Activated CD8-positive, alpha-beta memory T cell treated with anti-CD3 and anti-CD28 coated beads for 48 hours (primary cell): ENCODE measurements at places on chromosomes 4 and X.

DNA sequence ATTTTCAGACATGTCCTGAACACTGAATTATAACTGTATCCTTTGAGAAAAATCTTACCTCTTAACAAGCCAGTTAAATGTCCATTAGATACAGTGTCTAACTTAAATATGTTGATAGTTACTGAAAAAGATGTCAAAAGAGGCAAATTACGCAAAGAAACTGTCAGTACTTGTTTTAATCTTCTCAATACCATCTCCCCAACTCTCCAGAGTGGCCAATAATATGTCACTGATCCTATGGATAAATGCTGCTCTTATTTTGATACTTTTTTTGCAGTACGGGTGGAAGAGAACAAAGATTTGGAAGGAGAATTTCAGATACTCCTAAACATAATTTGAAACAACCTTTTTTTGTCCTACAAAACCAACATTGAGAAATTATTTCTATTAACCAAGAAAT is 192.7 kb downstream of the CBR4 start:
- DNase-seq: no peak

- no peak for DNase-seq
Measured at GRCh38 chr4:6962211-6963041, 52.8 kb downstream of the TBC1D14 start.

DNA sequence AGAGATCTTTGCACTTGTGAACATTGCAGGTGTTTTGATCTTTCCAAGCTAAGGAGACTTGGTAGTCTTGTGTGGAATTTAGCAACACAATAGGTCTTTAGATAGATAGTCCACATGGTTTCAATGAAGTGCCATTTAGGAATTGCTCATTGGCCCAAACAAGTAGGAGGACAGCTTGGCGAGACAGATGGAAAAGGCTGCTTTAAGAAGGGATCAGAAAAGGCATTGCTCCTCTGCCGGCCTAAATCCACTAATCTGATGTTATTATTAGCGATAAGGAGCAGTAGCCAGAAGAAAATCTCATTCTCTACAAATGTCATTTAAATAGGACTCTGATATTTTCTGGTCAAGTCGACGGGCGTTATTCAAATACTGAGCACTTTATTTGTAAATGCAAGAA is 99.7 kb downstream of the AFF2 start:
- no peak for DNase-seq

GRCh38 chrX:8288590-8288989 is 117.5 kb upstream of the VCX2 start:
- DNase-seq: no peak

DNA sequence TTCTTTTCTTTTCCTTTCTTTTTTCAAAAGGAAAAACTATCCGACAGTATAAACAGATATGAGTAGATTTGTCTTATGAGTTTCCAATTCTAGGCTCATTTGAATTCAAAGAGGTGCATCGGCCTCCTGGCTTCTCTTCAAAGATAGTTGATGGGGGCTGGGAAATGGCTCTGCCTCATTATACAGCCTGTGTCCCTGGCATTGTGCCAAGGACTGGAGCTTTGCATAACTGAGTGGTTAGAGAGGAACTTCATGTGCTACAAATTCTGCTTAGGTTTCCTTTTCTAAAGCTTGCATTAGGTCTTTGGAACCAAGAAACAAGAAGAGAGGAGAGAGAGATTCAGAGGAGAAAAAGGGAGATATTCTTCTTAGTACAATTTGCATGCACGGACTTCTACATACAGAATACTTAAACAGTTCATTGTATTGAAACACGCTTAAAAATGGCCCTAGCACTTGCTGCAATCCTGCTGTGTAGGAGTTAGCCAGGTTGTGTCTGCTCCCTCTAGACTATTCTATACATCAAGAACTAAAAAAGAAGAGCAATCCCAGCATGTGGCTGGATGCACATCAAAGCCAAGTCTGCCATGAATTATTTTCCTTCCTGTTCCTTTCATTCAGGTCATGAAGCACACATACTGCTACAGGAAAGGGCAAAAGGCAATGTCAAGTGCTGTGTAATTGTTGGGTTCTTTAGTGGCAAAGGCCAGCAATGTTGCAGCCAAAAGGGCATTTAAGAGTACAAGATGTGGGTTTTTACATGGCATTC is 70.9 kb downstream of the INTS12 start:
- no peak for DNase-seq

DNA sequence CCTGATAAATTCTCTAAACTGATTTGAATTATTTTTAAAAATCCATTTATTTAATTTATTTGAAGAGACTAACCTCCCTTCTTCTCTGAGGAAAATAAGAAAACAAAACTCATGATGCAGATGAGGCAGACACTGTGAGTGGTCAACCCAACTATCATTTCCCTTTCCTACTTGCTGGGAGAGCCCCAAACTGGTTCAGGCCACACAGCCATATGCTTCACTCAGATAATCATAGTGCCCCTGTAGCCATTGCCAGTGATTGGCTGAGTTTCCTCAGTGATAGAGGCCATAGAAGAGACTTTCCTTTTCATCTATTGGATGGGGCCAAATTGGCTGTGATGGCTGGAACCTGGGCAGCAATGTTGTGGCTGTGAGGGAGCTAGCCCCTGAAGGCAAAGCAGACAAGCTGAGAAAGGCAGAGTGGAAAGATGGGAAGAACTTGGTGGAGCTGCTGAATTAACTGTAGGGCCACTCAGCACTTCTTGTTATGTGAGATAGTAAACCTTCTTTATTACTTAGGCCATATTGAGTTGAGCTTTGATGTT is 49.8 kb downstream of the RAB33B start:
- DNase-seq: no peak

- no peak for DNase-seq
Measured at GRCh38 chrX:110276778-110277177, 41.1 kb downstream of the AMMECR1 start.

DNA sequence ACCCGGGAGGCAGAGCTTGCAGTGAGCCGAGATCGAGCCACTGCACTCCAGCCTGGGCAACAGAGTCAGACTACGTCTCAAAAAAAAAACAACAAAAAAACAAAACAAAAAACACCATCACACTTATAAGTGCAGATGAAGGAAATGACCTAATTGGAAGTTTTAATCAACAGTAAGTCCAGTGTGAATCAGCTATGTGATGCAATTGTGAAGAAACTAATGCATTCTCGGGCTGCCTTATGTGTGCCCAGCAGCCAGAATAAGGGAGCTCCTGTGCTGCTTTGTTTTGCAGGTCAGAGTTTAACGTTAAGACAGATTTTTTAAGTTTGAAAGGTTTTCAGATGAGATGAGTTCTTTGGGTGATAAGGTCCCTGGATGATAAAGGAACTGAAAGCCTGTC is 10.8 kb downstream of the DAPP1 start:
- no peak for DNase-seq

DNA sequence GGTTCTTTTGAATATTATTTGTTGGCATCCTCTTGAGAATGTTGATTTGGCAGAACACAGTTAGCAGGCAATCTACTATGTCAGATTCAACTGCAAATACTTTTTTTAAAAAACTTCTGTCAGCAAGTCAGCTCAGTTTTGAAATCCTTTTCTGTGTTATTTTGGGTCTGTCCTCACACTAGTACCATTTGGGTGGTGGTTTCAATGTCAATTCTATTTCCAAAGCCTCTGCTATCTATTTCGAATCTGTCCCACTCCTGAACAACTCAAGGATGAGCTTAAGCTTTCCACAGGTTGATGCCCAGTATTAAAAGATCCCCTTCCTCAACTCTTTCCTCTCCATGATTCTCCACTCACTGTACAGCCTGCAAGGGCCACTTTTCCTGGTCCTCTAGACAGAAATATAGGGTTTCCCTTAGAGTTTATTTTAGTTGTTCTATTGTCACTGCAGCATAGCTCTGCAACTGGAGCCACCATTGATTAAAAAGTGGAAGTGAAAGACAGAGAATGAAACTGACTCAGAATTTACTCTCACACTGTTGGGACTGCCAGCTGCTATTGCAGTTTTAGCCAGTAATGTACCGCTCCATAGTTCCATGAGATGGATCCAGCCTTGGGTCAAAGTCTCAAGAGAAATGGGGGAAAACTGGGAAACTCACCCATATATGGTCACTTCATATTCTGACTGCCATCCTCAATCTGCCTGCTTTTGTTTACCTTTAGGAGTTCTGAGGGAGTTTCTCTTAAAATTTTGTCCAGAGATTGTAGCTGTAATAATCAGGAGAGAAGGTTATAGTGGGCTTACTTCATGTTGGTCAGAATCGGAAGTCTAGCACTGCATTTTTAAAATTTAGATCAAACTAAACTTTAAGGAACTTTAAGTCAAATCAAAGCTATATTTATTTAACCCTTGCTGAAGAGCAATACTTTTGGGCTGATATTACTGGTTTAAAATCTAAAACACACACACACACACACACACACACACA is 14.6 kb downstream of the HDX start:
- DNase-seq: no peak

GRCh38 chr4:86898562-86898961 is 6.3 kb upstream of the C4orf36 start:
- no peak for DNase-seq

DNA sequence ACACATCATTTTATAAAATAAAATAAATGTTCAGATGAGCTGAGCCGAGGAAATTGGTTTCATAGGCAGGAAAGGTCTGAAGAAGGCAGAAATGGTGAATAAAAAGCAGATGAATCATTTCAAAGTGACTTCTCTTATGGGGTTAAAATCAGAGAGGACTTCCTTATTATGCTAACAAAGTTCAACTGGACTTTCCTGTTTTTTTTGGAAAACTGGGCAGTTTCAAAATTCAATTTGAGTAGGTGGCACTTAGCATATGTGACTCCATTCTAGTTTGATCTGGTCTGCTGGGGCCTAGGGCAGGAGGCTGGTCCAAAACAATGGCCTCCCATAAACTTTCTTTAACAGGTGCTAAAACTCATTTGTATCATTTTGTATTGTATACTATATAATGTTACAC is 1794.9 kb upstream of the TENM3 start:
- DNase-seq: no peak

- no peak for DNase-seq
Measured at GRCh38 chrX:53732797-53733196, 46.3 kb upstream of the HUWE1 start.

DNA sequence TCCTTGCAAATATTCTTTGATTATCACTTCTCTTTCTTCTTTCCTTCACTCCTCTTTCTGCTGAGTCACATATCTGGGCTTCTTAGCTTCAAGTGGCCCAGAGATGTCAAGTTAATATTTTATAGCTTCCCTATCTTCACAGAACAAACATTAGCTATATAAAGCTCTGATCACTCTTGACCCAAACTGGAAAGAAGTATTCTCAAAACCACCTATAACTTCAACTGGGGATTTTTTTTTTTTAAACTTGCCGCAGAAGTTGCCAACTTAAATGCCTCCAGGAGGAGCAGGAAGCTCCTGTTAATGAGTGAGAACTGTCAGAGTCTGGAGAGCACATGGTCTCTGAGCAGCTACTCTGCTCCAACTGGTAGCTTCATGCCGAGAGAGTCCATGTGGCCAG is 233.3 kb upstream of the EDNRA start:
- DNase-seq: no peak

GRCh38 chr4:83490876-83491450 is 6.1 kb upstream of the ABRAXAS1 start:
- DNase-seq: no peak

DNA sequence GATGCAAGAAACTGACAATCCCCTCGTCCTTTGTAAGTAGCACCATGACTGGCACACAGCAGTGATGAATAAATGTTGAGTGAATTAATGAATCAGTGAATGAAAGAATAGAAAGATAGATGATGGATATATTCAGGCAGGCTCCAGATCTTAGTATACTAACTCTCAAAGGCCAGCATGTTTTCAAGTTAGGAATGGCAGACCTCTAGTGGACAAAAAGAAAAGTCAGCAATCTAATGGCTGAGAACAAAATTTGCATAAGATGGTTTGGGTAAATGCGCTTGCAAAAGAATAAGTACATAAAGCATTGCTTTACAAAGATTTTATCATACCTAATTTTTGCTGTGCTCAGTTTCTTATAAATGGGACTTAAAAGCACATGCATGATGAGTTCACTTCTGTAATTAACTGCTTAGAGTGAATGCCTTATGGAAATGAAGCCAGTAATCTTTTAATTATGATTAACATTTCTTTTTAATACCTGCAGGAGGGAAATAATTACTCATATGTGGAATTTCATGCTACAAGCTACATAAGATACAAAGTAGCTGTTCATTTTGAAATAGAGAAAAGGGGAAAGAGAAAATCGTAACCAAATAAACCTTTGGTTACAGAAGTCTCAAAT is 126.9 kb upstream of the GPRIN3 start:
- no peak for DNase-seq

- no peak for DNase-seq
Measured at GRCh38 chr4:104693601-104694201, 199.0 kb upstream of the CXXC4 start.

DNA sequence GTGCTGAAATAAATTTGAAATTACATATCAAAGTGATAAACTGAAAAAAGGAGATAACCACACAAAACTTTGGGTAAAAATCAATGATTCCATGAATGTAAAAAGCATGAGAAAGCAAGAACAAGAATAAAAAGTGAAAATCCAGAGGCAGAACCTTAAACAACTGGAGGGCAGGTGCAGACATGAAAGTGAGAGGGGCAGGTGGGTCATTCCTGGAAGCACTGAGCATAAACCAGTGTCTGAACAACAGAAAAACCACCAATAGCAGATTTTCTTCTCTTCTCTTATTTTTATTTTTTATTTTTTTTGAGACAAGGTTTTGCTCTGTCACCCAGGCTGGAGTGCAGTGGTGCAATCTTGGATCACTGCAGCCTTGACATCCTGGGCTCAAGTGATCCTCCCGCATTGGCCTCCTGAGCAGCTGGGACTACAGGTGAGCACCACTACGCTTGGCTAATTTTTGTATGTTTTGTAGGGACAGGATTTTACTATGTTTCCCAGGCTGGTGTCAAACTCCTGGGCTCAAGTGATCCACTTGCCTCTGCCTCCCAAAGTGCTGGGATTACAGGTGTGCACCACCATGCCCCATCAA is 46.8 kb upstream of the GPR78 start:
- DNase-seq: no peak

- DNase-seq: no peak
Measured at GRCh38 chr4:124276461-124276860, 436.1 kb downstream of the ANKRD50 start.

DNA sequence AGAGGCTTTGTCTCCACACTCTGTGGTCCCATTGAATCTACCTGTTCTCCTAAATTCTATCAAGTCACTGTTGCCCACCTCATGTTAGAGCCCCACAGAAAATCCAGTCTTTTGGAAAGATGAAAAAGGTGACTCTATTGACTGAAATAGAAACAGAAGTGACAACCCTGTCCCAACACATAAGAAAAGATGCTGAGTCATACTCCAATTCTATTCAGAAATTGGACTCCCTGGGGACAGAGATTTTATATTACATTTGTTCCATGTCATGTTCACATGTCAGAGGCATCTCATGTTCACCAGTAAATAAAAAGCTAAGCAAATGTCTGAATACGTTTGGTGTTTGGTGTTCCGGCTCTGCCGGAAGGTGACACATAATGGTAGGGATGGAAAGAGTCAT is 2.9 kb upstream of the GRPR start:
- DNase-seq: no peak

DNA sequence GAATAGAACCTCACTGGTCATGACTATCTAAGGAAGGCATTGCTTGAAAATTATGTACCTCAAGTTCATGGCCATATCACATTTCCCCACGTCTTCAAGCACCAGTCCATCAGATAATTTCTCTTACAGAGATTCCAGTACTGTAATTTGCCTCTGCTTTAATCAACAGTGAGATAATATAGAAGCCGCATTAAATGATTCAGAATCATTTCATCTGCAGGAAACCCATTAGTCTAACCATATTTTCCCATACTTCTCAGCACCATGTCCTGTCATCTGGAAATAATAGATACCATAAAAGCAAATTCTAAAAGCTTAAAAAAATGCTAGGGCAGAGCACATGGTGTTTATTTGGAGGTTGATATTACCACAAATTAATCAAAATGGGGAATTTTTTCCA is 310.3 kb upstream of the SLIT2 start:
- DNase-seq: no peak
